ENCODE measurements at places on chromosomes 4 and X.

- DNase-seq: no peak
Observed at GRCh38 chr4:56480691-56481090, 13.3 kb downstream of the SRP72 start.

DNA sequence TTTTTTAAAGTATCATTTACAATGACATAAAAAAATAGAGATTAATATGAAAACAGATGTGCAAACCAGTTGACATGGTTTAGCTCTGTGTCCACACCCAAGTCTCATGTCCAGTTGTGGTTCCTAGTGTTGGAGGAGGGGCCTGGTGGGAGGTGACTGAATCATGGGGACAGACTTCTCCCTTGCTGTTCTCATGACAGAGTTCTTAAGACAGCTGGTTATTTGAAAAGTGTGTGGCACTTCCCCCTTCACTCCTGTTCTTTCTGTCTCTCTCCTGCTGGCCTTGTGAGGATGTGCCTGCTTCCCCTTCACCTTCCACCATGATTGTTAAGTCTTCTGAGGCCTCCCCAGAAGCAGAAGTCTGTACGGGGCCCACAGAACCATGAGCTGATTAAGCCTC is 23.8 kb downstream of the CNOT6L start:
- DNase-seq: no peak

DNA sequence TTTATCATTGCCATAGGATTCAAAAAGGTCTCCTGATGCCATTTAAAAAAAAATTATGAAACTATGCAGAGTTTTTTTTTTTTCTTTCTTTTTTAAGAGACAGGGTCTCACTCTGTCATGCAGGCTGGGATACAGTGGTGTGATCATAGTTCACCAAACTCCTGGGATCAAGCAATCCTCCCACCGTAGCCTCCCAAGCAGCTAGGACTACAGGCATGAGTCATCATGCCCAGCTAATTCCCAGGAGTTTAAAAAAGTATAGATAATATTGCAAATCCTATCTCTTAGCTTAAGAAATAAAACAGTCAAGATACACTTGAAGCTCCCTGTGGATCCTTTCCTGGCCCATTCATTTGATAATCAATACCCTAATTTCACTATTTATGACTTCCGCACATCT is 58.6 kb upstream of the PRSS48 start:
- peak; percentile 55 for DNase-seq

DNA sequence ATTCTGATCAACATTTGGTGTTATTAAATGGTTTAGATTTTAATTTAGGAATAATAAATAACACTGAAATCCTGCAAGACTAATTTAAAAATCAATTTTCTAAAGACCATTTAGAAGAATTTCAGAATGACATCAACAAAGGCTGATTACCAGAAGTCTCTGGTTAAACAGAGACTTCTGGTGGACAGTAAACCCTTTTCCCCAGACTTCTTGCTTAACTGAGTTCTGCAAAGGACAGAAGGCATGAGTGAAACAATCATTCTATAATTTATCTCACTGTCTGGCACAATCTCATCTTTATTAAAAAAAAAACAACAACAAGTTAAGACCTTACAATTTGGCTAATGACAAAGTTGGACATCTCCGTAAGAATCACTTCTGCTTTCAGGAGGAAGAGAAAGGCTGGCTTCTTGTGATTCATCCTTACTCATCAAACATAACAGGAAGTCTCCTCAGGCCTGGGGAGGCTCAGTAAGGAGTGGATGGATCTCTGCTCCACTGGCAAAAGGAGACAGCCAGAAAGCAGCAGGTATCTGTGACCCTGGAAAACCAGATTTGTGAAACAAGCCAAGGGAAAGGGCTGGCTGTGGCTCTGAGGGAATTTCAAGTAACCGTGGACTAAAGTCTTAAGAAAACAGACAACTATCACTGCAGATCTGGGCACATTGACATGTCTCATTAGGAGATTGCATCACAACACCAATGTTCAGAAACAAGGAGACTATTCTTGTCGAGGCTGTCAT is 908 bp upstream of the TLR6 start:
- DNase-seq: peak; percentile 96

DNA sequence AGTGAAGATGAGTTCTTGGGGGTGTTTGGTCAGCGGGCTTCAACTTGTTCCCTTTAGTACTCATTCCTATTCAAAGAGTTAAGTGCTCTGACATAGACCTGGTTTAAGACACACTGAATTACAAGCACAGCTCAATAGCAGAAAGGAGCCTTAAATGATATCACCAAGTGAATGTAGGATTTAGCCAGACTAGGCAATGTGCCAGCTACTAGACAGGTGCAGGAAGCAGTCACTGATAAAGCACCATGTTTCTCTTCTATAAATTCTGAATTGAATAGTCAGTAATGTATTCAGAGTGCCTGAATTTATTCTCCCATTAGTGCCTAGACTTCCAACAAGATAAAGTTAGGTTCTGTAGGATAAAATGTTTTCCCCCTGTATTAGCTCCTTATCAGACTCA is 63.6 kb downstream of the ASB9 start:
- no peak for DNase-seq

DNA sequence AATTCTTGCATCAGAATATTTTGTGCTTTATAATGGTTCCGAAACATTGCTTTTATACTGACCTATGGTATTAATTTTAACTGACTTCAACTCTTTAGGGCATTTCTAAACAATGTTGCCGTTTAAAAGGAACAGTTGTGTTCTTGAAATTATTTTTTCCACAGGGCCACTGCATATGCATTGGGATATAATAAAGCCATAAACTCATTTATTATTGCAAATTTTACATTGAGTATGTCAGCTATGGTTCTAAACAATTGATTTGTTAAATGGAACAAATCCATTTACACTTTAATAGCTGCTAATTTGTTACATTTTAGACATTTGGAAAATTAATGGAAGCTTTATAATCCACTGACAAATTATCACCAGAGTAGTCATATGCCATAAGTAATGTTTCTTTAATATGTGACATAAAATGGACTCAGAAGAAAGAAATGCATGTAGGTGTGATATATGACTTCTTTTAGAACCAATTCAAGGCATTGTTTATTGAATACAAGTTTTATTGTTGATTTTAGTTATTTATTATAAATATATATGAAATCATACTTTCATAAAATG is 553.3 kb downstream of the TLL1 start:
- no peak for DNase-seq

- DNase-seq: no peak
Observed at GRCh38 chr4:163172647-163173046, 6.0 kb upstream of the NAF1 start.

DNA sequence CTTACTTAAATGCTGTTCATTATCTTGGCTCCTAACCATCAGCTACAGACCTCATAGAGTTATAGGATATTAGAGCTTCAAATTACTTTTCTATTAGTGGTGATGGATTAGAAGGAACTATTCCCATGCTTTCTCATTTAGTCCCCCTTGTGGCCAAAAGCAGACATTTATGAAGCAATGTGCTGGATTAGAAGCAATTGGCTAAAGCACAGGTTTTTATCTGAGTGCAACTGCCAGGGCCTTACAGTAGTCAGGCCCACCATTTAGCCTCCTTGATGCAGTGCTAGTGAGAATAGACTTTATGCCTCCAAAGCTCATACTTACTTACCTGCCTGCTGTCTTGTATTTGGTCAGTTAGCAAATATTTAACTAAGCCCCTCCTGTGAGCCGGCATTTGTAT is 93.0 kb downstream of the TSPAN7 start:
- peak; percentile 13 for DNase-seq

GRCh38 chrX:101668143-101668542 is 8.5 kb upstream of the ARMCX2 start:
- DNase-seq: no peak

GRCh38 chr4:178681871-178682270 is 1239.6 kb upstream of the AGA start:
- DNase-seq: no peak

DNA sequence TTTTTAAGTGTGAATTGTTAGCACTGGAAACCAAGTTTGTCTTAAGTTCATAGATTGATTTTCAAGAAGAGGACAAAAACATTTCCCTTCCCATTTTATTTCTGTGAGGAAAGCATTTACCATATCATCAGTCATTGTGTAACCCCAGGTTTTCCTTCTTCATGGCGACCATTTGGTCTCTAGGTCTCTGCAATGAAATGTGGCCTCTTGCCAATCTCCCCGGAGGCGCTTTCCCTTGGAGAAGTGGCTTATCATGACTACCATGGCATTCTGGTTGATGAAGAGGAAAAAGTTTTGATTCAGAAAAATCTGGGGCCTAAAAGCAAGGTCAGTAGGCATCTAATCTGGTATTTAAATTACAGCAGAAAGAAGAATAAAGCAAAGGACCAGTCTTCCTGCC is 54.4 kb downstream of the ADD1 start:
- DNase-seq: no peak

- no peak for DNase-seq
Observed at GRCh38 chr4:80026100-80026499, 46.9 kb downstream of the ANTXR2 start.

GRCh38 chr4:6939761-6940743 is 30.4 kb downstream of the TBC1D14 start:
- no peak for DNase-seq

DNA sequence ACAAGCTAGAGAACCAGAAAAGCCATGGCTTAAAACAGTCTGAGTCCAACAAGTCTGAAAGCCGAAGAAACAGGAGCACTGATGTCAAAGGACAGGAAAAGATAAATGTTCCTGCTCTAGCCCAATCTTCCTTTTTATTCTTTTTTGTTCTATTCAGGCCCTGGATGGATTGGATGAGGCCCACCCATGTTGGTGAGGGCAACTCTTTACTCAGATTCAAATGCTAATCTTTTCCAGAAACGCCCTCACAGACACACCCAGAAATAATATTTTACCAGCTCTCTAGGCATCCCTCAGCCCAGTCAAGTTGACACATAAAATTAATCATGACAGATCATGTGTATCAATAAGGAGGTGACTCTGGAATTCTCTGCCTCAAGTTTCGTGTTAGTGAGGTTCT is 1002.7 kb downstream of the STPG2 start:
- no peak for DNase-seq

GRCh38 chr4:139823746-139824145 is 158.1 kb downstream of the MGST2 start:
- DNase-seq: no peak

GRCh38 chr4:109447278-109447677 is 13.7 kb downstream of the SEC24B start:
- no peak for DNase-seq

GRCh38 chr4:48299560-48299959 is 29.9 kb upstream of the TEC start:
- no peak for DNase-seq

- DNase-seq: peak; percentile 98
Observed at GRCh38 chrX:48957827-48958634, 624 bp upstream of the OTUD5 start.

DNA sequence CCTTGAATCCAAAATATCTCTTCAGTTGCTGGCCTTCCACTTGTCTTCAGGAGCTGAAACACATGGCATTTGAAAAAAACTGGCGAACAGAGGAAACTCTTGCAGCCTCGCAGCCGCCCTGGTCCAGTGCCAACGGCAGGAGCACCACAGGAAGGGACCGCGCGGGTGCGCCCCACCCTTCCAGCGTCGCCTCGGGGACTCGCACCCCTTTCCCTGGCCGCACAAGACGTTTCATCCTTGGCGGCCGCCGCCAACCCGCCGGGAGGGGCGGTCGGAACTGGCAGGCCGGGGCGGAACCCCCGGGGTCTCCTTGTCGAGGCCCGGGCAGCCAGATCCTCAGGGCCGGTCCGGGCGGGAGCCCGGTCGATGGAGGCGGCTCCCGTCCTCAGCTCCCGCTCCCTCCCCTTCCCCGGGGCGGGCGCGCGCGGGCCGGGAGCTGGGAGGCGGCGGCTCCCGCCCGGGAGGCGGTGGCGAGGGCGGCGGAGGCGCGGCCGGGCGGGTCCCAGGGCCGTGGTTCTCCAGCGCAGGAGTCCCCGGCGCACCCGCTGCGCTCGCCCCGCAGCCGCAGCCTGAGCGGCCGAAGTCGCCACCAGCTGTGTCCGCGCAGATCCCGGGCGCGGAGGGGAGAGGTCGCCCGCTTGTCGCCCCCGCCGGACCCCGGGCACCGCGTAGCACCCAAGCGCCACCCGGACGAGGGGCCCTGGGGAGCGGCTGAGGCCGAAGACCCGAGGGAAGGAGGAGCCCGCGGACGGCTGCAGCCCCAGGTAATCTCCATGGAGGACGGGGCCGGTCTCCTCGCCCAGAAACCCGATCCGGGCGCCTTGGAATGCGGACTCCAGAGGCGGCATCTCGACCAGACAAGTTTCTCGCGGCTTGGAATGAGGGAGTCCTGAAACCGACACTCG is 886 bp upstream of the NDST3 start:
- peak; percentile 72 for DNase-seq

GRCh38 chrX:23901805-23902204 is 5.9 kb downstream of the APOO start:
- DNase-seq: peak; percentile 78

GRCh38 chr4:76690011-76690905 is 207.7 kb downstream of the SOWAHB start:
- peak; percentile 18 for DNase-seq

GRCh38 chrX:108347800-108348199 is 90.4 kb downstream of the COL4A6 start:
- DNase-seq: no peak

- DNase-seq: no peak
Observed at GRCh38 chr4:67549123-67549522, 3.8 kb upstream of the CENPC start.
